ENCODE measurements at places on chromosomes 16 and 17.

DNA sequence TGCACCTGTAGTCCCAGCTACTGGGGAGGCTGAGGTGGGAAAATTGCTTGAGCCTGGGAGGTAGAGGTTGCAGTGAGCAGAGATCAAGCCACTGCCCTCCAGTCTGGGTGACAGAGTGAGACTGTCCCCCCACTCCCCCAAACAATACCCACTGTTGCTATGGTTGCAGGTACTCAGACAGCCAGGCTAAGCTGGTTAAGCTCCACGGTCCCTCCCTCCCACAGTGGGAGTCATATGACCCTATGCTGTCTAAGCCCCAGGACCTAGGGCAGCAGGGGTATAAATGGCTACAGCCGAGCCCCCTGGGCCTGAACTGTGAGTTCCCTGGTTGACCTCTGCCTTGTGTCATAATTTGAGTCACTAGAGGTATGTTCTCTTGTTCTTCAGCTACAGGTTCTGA lies 15.9 kb upstream of the RPRML start:
- no peak for DNase-seq

DNA sequence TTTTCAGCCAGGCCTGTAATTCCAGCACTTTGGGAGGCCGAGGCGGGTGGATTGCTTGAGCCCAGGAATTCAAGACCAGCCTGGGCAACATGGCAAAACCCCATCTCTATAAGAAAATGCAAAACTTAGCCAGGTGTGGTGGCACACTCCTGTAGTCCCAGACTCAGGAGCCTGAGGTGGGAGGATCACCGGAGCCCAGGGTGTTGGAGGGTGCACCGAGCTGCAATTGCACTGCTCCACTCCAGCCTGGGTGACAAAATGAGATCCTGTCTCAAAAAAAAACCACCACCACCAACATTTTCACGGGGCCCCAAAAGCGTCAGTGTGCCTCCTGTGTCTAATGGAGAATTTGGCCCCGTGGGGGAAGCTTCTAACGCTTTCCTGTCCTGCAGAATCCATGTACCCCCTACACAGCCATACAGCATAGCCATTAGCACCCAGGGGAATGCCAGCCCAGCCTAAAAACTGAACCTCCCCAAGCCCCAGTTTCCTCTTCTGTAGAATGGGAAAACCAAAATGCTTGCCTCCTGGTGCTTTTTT lies 22.2 kb upstream of the MAP3K14 start:
- DNase-seq = no peak

GRCh38 chr17:8740486-8740885 lies 4.2 kb downstream of the CCDC42 start:
- no peak for DNase-seq

- no peak for DNase-seq
Observed at GRCh38 chr17:81572563-81573168, 20.5 kb upstream of the FAAP100 start.

GRCh38 chr17:15965528-15965927 lies 20.6 kb downstream of the ADORA2B start:
- DNase-seq = no peak

GRCh38 chr16:70736465-70737376 lies 50.9 kb upstream of the MTSS2 start:
- DNase-seq = no peak

GRCh38 chr16:74107795-74108610 lies 188.6 kb upstream of the PSMD7 start:
- no peak for DNase-seq

- no peak for DNase-seq
Observed at GRCh38 chr16:4213737-4214136, 28.1 kb downstream of the SRL start.

GRCh38 chr17:54439816-54440215 lies 460.8 kb upstream of the TOM1L1 start:
- no peak for DNase-seq

DNA sequence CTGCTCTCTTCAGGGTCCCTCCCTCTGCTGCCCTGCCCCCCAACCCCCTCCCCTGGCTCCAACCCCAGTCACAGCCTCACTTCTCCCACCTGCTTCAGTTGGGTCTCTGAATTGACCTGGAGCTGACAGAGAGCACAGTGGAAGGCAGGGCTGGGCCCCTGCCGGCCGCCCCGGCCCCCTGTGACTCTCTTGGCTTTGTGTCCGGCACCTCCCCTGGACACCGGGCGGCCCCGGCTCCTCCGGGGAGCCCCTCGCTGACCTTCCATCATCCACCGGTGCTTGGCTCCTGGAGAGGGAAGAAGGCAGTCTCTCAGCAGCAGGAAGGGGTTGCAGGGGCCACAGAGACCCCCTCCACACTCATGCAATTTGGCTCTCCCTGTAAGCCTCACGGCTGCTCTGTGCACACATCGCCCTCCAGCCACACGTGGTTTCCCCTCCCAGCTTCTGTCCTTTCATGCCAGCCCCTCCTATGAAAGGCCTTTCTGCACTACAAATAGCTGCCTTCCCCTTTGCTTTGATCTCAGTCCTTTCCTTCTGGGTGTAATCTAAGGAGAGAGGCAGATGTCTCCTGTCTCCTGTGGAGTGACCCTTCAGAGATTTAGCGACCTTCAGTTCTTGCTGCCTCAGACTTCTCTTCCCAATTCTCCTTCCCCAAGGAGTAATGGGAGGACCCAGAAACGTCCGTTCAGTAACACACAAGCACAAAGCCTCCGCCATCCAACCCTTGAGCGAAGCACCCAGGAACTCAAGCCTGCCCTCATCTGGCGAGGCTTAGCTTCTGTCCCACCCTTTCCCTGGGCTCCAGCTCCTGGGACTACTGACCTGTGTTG lies 8.3 kb downstream of the NKIRAS2 start:
- no peak for DNase-seq

DNA sequence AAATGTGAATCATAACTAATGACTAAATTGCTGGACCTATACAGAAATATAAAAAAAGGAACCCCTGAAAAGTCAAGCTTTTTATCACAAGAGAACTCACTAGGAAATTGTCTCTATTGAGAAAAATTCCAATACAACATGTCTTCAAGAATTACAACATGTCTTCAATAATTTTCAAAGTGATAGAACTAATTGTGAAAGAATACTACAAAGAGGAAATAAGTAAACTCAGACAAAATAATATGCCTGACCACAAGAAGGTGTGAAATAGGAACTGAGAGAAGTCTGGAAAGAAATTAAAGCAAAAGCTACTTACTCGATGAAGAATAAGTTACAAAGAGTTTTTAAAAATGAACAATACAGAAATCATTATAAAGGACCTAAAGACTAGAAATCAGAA lies 29.9 kb upstream of the OR1G1 start:
- DNase-seq = no peak

DNA sequence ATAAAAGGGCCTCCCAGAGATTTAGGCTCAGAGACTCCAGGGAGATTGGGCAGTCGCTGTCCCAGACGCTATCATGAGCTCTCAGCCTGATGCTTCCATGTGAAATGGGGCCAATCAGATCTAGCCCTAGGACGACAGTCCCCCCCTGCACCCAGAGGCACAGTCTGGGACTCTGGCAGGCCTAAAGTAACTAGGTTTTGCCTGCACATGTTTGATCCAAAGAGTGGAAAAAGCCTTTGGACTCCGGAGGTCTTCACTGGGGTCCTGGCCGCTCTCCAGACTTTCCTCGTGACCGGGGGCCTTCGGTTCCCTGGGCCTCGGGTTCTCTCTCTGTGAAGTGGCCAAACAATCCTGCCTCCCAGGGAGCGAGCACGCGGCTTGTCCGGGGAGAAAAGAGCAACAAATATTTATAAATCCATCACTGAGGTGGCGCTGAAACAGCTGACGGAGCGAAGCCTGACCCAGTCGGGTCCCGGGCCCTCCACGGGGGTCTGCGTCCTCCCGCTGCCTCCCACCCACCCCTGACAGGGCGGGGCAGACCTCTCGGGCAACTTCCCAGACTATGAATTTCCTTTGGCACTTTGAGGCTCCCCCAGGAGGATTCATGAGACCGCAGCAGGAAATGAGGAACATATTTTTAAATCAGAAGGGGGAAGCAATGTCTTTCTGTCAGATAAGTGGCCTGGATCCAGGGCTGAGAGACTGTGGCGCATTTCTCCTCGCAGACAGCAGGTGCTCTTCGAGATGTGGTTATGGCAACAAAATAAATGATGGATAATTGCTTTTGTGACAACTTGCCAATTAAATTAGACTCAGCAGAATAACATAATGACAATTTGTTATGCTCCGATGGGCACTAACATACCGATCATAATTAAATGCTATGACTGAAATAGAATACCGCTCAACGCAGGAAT lies 38.9 kb downstream of the MRPS23 start:
- DNase-seq = peak; percentile 74

- no peak for DNase-seq
Observed at GRCh38 chr16:55929181-55929580, 54.0 kb upstream of the CES5A start.

DNA sequence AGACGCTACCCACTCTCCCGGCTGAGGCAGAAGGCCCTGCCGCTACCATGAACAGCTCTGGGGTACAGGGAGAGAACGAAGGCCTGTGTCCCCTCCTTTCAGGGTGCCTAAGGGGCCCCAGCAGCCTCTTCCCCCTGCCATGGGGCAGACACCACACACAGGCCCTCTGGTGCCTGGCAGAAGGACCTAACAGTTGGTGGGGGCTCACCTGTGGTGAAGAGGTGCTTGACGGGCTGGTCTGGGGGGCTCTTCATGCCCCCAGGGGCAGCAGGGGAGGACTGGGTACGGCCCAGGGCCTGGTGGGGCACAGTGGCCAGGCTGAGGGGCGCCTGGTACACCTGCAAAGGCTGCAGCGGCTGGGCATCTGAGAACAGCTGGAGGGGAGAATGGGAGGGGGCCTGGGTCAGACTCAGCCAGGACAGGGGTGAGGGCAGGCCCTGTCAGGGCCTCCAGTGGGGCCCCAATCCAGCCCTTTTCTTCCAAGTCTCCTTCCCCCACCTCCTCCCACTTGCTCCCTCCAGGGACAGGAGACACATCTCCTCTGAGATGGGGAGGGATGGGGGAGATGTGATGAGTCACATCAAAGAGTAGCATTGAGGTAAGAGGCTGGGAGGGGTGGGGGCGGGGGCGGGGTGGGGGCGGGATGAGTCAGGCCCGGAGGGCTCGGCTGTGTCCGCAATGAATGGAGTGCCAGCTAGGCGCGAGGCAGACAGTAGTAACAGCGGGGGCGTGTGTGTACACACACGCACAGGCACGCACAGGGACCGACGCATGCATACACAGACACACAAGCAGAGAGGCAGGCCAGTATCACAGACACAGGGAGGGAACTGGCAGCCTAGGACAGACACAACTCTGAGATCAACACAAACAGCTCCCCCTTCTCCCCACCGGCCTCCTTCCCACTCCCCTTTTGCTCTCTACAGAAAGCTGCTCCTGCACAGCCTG lies 16.1 kb downstream of the G6PC3 start:
- DNase-seq = peak; percentile 81

GRCh38 chr16:25575363-25575762 lies 116.4 kb upstream of the HS3ST4 start:
- DNase-seq = no peak

- DNase-seq = peak; percentile 54
Observed at GRCh38 chr16:27778171-27778925, 228.4 kb downstream of the KATNIP start.

GRCh38 chr17:62030264-62030663 lies 34.8 kb downstream of the MED13 start:
- DNase-seq = no peak

DNA sequence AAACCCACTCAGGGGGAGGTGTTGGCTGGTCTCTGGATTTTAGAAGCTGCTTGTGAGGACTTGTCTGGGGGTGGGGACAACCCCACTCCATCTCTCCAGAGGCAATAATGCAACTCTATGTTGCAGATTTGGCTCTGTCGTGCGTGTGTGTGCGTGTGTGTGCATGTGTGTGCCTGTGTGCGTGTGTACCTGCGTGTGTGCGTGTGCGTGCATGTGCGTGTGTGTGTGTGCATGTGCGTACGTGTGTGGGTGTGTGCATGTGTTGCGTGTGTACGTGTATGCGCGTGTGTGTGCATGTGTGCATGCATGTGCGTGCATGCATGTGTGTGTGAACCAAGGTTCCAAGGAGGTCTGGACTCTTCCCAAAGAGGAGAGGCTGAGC lies 120.4 kb upstream of the LHX1 start:
- no peak for DNase-seq

DNA sequence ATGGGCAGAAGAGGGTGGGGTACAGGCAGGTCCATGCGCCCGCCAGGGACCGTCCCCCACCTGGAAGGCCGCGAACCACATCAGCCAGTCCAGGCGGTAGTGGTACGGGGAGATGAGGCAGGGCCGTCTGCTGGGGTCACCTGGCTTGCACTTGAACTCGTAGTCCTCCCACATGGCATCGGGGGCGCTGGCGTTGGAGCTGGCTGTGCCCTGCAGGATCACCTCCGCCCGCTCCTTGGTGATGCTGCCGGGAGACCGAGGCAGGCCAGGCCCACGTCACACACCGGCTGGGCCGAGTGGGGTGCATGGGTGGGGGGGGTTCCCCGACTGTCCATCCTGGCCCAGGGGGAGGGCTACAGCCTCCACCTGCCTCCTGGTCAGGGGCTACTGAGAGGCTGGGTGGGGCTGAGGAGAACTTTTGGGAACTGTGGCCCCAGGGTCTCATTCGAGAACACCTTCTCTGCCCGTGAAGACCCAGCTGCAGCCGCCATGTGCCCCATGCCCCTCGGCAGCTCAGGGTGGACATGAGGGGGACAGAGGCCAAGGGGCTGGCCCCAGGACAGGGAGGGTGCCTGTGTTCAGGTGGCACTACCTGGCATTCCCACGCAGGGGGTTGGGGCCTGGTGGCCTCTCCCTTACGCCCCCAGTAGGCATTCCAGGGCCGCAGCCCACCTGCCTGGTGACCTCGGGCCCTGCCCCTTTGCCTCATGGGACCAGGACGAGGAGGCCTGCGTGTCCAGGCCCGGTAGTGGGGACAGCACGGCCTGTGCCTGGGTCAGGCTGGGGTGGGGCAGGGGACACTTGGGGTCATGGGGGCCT lies 69.5 kb upstream of the GNG13 start:
- no peak for DNase-seq

GRCh38 chr17:74807925-74808324 lies 31.8 kb upstream of the NAT9 start:
- peak; percentile 93 for DNase-seq

DNA sequence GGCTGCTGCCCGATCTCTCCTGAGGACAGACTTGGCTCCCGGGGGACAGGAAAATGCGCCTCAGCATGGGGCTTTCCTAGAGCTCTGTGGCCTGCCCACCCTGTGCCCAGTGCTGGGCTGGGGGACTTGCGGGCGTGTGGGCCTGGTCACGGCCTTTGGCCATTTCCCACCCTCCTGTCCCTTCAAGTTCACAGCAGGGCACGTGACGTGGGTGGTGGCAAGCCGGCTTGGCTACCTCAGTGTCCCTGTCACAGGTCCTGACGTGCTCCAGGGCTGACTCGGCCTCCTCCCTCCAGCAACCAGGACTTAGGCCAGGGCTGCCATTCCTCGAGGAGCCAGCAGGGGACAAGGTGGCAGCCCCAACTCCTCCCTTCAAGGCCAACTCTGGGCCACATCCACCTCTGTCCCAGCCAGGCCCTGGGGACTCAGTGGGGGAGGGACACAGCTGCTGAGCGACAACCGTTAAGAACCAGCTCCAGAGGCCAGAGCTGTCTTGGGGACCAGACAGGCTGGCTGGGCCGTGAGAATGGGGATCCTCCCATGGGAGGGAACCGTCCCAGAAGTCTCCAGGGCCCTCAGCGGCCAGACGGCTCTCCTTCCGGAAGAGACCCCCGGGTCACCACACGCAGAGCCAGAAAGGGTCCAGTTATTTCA lies 981 bp upstream of the UNC13D start:
- peak; percentile 93 for DNase-seq

- DNase-seq = no peak
Observed at GRCh38 chr16:85204242-85205010, 92.2 kb upstream of the CIBAR2 start.

- DNase-seq = no peak
Observed at GRCh38 chr17:5901731-5902130, 168.4 kb upstream of the WSCD1 start.
